ENCODE measurements at places on chromosomes 11 and 22.

DNA sequence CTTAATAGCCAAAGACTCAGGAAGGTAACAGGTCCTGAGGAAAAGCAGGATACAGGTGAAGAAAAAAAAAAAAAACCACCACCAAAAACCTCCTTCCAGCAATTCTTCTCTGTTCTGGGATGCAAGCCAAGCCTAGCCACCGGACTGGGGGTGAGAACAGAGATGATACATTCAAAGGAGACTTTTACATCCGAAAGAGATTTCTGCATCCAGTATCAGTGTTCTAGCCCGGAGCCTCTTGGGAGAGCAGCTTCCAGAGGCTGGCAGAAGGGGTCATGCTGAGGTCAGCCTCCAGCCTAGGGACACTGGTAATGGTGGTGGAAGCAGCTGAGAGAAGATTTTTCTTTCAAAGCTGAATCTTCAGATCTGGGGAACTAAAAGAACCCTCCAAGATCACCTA, 76.2 kb downstream of the KCNC1 start:
- no peak for DNase-seq

DNA sequence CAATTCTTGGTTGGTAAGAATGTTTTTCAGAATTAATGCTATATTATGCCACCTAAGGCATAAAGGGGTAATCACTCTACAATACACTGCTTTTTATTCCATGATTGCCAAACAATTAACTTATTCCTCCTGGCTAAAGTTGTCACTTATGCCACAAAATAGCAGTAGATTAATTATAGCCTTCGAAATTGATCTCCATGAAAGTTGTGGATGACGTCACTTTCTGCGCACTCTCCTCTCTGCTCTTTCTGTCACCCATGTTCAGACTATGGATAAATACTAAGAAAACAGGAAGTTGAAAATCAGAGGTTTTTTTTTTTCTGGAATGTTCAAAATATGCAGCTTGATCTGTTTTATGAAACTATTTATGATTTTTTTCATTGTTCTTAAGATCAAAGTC, 790.1 kb upstream of the CNTN5 start:
- DNase-seq = no peak

- DNase-seq = peak; percentile 78
Measured at GRCh38 chr11:70661761-70662501, 263.6 kb downstream of the CTTN start.

DNA sequence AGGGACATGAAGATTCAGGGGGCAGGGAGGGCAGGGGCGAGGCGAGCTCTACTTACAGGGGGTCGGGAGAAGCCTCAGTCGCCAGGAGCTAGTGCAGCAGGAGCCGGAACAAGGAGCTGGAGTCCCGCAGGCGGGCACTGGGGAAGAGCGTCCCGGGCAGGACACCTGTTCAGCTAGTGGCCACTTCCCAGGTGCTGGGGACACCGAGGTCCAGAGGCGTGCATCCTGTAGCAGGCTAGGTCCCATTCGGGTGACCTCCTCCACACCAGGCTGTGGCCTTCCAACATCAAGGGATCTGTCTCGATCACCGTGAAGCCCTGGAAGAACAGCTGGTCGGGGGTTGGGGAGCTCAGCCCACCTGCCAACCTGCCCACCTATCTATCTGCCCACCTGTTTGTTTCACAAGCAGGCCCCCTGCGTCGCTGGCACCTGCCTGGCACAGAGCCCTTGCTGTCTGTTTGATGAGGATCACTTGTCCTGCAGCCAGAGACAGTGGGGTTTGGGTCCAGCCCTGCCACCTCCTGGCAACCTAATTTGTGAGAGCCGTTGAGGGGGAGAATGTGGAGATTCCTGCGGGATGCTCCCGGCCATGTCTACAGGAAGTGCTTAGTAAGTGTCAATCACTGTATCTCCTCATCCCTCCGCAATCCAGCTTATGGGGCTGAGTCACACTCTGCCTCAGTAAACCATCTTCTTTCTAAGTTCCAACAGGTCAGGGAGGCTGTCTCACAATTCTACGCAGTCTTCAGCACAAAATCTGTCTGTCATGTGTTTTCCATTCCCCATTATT, 940.9 kb downstream of the BRD1 start:
- no peak for DNase-seq

DNA sequence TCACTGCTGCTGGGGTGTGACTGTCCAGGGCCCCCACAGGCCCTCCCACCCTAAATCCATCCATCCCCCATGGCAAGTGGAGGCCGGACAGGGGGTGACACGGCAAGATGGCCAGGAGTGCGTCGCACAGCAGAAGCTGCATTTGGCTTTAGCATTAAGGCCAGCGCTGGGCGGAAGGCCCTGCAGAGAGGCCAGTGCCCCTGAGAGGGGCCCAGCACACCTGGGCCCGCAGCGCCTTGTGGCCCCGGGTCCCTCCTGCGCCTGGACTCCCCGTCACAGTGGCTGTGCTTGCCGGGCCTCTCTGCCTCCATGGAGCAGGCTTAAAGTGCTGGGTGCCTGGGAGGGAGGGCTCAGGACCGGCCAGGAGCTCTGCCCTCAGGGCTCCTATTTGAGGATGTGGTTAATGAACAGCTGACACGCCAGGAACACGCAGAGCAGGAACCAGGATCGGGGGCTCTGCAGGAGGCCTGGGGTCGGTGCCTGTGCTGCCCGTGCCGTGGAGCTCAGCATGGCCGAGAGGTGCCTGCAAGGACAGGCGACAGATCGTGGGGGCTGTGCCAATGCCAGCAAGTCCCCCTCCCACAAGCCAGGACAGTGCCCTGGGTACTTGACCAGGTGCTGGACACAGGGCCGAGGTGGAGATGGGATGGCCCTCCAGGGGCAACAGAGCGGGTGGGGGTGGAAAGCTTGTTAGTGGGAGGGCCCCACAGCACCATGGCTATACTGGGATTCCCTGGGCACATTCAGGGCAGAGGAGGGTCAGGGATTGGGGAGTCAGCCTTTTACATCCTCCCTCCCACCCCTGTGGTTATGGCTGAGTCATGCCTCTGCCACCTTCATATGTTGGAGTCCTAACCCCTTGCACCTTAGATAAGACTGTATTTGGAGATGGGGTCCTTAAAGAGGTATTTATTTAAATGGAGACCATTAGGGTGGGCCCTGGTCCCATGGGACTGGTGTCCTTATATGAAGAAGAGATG, 30.9 kb upstream of the CARS1 start:
- no peak for DNase-seq

- no peak for DNase-seq
Measured at GRCh38 chr11:90593099-90593498, 370.2 kb upstream of the CHORDC1 start.

DNA sequence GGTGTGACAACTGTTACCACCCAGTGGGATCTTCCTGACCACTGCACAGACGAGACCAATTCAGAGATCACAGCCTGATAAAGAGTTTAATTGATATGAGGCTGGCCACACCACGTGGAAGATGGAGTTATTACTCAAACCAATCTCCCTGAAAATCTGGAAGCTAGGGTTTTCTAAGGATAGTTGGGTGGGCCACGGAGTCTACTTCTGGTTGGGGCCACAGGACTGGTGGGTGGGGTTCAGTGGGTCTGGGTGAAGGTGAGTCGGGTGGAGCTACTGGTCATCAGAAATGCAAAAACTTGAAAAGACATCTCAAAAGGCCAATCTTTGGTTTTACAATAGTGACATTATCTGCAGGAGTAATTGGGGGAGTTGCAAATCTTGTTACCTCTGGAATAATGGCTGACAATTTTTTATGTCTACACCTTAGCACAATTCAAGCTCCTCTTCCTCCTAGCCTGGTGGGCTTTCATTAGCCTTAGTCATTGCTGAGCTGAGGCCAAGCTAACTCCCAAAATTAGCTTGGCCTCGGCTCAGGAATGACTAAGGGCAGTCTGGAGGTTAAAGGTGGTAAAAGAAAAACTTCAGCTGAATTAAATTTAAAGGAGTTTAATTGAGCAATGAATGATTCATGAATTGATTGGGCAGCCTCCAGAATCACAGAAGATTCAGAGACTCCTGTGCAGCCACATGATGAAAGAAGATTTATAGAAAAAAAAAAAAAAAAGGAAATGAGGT, 13.1 kb downstream of the C11orf96 start:
- no peak for DNase-seq

- no peak for DNase-seq
Measured at GRCh38 chr11:69445131-69445470, 36.4 kb upstream of the LINC01488 start.

DNA sequence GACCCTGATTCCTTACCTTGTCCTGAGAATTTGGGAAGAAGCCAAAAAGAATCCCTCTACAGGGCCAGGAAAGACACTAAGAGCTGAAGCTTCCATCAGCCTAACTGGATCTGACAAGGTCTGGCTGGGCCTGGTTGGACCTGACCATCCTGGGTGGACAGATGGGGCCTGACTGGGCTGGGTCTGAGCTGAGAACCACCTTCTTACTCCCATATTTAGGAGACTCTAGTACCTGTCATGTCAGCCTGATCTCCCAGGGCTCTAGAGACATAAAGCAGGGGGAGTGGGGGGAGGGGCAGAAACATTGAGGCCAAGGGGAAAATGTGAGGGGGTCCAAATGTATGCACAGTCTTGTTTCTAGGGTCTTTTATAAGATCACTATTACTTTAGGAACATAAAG, 129.9 kb downstream of the BUD13 start:
- DNase-seq = no peak

DNA sequence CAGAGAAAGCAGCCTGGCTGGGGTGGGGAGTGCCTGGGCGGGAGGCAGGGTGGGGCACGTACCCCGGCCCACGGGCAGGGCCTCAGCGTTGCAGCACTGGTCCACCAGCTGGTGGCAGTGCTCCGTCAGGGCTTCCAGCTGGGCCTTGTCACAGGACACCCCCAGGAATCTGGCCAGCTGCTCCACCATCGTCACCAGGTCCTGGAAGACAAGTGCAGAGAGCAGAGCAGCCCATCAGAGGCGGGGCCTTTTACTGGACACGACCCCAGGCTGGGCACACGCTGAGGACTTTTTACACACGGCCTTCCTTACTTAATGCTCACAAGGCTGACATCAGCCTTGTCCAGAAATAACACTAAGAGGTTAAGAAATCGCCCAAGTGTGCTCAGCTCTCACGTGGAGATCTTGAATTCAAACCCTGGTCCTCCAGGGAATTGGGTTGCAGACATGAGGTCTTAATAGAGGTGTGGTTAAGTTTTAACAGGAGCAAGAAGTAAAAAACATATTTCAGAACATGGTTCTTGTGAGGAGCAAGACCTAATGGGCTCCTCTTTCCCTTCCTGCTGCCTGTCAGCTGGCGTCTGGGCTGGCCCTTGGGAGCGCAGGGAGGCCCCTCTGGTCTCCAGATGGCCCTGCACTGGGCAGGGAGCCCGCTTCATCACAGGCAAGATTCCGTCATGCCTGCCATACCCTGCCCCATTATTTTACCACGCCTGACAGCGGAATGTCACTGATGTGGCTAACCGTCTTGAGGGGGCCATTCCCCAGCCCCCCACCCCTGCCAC, 17.1 kb upstream of the EFCAB6 start:
- no peak for DNase-seq

- no peak for DNase-seq
Measured at GRCh38 chr11:707817-708420, 1.9 kb downstream of the EPS8L2 start.

DNA sequence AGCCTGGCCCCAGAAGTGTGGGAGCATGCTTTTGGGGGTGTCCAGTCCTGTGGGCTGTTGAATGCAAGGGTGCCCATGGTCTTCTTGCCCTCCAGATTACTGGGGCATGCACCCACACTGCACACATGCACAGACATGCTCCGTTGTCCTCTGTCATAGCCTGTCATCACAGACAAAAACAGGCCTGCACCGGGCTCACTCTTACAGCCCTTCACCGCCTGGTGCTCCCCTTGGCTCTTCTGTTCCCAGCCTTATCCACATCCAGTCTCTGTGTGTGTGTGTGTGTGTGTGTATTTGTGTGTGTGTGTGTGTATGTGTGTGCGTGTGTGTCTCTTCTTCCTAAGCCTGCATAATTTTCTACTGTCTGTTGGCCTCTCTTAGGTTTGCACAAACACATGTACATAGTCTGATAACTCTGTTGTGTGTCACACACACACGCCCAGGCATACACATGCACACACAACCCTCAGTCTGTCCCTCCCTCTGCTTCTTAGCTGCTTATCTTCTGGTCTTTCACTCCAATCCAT, 23.4 kb upstream of the NECTIN1 start:
- DNase-seq = no peak

- no peak for DNase-seq
Measured at GRCh38 chr11:85772695-85773094, 38.2 kb downstream of the SYTL2 start.

- DNase-seq = no peak
Measured at GRCh38 chr22:31826443-31826842, 72.6 kb downstream of the DEPDC5 start.

GRCh38 chr11:86954269-86955110, 705 bp downstream of the FZD4 start:
- DNase-seq = no peak

- no peak for DNase-seq
Measured at GRCh38 chr11:19435306-19435989, 194.7 kb upstream of the E2F8 start.
